Naive thymus-derived CD8-positive, alpha-beta T cell (primary cell): ENCODE measurements at places on chromosomes 16 and 17.
A peak's percentile ranks its signal among the peaks of the same experiment; 100 is the strongest.

DNA sequence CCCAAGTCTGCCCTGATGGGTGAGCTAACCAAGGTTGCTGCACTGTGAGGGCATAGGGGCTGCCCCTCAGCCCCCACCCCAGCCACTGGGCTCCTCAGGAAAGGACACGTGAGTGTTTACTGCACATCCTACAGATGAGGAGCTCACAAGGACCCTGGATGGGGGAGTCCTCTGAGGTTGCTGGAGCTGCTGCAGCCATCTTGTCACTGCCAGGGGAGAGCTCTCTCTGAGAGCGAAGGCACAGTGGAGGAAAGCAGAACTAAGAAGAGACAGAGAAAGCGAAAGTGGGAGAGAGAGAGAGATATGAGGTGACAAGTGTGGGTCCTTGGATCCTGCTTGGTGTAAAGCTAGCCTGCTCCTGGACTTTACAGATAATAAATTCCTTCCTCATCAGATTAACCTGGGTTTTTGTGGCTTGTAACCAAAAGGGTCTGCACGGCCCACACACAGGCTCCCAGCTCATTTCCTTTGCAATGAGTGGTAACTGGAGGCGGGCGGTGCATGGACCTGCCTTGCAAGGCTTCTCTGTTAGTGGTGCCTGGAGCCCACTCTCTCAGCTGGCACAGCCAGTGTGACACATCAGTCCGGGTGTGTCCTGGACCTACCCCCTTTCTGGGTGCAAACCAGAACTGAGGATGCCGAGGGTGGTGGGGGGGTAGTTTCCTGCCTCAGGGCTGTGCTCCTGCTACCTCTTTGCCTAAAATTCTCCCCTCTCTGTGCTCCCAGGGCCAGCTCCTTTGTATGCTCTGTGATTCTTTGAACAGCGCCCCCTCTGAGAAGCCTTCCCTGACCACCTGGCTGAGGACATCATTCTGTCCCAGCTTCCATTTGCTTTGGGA is 14.2 kb downstream of the SNX20 start:
- no peak for DNase-seq

- DNase-seq, result no peak
These were observed 81.3 kb upstream of the GNAO1 start for GRCh38 chr16:56109994-56110393.

DNA sequence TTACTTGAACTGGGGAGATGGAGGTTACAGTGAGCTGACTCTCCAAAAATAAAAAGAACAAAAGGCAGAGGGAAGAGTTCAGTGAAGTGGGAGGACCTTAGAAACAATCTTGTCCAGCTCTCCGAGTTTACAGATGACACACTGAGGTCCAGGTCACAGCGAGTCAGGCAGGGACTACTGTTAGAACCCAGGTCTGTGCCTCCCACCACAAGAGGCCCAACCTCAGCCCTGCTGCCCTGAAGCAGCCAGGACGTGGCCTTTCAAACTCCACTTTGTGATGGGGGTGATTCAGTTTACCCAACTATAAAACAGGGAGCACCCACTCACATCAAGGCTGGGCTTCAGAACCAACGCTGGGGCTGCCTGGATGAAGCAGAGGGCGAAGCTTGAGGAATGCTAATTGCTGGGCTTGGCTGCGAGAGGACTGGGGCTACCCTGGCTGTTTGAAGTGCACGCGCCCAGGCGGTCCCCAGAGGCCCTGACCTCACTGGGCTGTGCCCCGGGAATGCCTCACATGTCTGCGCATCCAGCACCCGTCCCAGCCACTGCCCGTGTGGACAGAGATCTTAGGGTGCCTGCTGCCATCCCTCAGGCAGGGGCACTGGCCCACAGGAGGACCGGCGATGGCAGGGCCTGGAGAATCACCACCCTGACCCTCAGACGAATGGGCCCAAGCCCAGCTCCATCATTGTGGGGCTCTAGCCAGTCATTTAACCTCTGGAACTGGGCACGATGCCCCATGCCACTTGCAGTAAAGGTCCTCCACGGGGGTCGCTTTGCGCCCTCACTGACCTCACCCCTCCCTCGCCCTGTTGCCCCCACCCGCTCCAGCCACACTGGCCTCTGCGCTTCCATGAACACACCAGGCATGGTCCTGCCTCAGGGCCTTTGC is 11.4 kb downstream of the SLC5A10 start:
- no peak for DNase-seq

- DNase-seq, result peak; percentile 77
These were observed 6.7 kb downstream of the RHBDF1 start for GRCh38 chr16:65745-66144.

- no peak for DNase-seq
These were observed 157.5 kb downstream of the ZNF423 start for GRCh38 chr16:49698453-49698815.

- no peak for DNase-seq
These were observed 70.4 kb downstream of the KSR1 start for GRCh38 chr17:27526604-27527002.

- DNase-seq, result no peak
These were observed 79.6 kb upstream of the CDH11 start for GRCh38 chr16:65201511-65201910.

- DNase-seq, result no peak
These were observed 28.0 kb upstream of the B4GALNT2 start for GRCh38 chr17:49104511-49105074.

GRCh38 chr17:82754297-82755208 is 2.7 kb downstream of the TBCD start:
- no peak for DNase-seq

- DNase-seq, result no peak
These were observed 147.5 kb upstream of the RBFOX1 start for GRCh38 chr16:7185165-7185564.
